ENCODE measurements at places on chromosomes 13 and 19.
A peak's percentile ranks its signal among the peaks of the same experiment; 100 is the strongest.

GRCh38 chr13:25286969-25287961 is at the start of gene MTMR6:
TSS of gene MTMR6 (minus strand) at chr13:25287488. CDS start at chr13:25287247, 241 bp downstream.
- peak; percentile 83 for DNase-seq

DNA sequence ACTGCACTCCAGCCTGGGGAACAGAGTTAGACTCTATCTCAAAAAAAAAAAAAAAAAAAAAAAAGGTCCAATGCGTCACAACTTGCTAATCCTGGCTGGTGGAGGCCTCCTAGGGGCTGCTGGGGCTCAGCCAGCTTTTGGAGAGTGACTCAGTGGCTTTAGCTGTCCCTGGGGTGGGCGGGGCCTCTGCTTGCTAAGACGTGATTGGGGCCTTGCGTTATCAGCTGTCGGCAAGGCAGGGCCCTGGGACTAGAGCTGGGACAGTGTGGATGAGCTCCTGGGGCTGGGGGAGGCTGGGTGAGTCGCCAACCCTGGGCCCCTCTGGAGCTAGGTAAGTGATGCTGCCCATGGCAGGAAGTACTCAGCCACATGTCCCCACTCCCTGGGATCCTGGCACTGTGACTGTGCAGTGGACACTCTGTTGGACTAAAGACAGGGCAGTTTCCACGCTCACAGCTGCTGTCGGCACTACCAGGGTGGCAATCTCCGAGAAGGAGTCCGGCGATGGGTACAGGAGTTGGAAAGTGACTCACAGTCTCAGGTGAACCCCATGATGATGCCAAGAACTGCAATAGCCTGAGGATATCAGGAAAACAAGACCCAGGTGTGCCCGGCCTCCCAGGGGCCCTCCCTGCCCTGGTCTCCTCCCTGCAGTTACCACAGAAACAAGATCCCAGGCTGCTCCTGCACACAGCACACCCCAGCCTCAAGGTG is 32.2 kb downstream of the F2RL3 start:
- DNase-seq: no peak

DNA sequence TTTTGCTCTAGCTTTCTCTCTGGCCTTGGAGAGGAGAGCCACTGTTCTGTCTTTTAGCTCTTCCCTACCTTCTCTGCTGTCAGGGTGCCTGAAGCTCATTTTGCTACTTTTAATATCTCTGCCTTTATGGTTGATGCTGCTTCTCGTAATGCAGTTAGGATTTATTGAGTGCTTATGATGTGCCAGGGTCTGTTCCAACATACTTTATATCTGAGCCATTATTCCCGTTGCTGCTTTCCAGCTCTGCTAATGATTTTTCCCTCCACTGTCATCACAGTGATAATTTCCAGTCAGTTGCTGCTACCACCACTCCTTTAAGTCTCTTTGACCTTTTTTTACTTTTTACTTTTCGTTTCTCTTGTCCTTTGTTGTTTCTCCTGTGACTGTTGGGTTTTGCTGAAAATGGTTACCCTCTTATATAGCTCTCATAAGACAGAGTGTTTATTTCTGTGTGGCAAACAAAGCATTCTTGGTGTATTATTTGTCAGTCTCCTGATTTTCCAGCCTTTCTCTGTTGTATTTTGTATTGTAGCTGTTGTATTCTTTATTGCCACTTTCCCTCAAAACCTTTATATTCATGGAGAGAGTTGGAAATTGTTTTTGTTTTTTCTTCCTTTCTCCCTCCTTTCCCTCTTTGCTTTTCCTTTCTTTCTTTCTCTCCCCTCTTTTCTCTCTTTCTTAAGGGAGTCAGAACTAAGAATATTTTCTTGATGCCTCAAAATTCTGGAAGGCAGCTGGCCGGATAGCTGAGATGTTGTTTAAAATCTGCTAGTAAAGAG is 37.4 kb downstream of the COG6 start:
- no peak for DNase-seq

DNA sequence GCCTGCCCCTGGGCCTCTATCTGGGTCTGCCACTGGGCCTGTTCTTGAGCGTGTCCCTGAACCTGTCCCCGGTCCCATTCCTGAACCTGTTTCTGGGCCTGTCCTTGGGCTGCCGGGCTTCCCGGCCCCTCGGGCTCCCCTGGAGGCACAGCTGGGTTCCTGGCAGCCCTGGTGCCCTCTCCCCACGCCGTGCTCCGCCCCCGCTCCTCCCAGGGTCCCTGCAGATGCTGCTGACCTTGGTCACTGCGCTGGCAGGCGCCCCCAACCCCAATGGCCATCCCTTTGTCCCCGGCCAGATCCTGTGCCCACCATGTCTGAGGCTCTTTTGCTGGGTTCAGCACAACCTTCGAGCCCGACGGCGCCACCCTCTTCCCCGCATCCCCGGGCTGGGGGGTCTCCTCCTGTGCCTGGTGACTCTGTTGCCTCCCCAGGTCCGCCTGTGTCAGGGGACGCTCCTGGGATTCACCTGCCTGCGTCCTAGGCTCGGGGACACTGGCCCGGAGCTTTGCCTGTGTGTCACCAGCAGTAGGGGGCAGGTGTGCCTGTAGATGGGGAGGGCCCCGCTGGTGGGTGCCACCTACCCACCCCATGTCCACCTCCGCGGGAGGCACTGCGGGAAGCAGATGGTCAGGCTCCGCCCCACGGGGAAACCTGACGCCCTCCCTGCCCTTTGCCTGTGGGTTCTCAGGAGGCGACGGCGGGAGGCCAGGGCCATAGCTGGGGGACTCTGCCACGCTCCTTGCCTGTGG is 41.0 kb upstream of the GRTP1 start:
- no peak for DNase-seq

DNA sequence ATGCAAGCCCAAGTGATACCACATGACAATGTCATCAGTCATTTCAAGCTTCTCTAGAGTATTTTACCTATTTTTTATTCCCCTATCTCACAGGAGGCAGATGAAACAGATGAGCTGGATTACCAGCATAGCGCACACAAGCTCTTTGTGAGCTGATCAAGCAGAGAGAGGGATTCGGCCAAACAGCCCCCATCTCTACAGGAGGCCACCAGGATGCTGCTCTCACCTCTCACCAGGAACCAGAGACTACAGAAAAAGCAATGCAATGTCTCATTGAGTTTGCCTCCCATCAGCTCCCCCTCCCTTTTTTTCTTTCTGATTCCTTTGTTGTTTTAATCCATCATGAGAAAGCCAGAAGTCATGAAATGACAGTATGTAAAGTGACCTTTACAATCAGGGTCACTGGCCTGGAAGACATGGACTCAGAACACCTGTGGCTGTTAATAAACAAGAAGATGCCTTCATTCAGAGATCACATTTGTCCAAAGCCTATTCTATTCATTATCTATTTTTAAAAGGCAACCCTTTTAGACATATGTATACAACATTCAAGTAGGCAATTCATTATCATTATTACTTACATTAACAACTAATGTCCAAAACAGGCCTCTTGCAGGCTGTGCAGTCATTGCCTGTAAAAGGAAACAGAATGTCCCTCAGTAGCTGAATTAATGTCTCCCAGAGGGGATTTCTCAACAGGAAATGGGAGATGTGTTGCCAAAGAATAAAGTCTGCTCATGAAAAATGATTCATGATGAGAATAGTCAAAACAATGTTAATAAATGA is 656.6 kb downstream of the TBC1D4 start:
- DNase-seq: no peak

DNA sequence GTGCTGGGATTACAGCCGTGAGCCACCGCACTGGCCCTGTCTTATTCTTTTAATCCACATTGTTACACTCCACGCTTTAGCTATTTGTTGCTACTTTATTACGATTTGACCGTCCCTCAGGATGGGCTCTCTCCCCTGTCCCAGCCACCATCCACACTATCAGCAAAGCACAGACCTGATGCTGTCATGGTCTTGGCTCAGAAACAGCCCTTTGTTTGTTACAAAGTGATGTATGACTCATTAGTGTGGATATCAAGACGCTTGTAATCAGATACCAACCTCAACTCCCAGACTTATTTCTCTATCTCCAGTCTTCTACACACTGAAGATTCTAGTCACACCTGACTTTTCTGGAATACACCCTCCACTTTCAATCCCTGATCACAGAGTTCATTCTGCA is 84.6 kb upstream of the FREM2 start:
- no peak for DNase-seq

GRCh38 chr19:47032171-47032811 is 12.7 kb downstream of the NPAS1 start:
- DNase-seq: peak; percentile 38

DNA sequence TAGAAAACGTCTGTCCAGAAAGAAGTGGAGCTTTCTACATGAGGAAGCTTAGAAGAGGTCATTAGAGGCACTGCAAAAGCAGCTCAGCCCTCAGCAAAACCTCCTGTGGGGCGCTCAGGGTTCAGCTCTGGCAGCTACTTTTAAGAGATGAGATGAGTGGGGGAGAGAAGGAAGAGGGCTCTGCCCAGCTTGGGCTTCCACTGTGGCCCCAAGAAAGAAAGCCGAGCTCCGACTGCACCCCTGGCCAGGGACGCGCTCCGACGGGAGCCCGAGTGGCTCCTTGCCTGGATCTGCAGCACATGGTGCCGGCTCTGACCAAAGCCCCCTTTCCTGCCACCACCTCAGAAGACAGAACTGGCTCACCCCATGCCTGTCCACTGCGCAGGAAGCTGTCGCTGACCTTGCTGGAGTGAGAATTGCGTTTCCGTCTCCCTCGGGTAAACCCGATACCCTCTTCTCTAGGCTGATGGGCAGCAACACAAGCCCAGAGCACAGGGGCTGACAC is 36.4 kb downstream of the NAXD start:
- no peak for DNase-seq

Measured in stimulated activated CD8-positive, alpha-beta memory T cell treated with anti-CD3 and anti-CD28 coated beads, Interleukin-15, amount 100 ng/mL, for 4 hours (primary cell).